ENCODE measurements at places on chromosomes 13 and 19.

- no peak for DNase-seq
Observed at GRCh38 chr13:35285677-35286076, 190.8 kb downstream of the MAB21L1 start.

DNA sequence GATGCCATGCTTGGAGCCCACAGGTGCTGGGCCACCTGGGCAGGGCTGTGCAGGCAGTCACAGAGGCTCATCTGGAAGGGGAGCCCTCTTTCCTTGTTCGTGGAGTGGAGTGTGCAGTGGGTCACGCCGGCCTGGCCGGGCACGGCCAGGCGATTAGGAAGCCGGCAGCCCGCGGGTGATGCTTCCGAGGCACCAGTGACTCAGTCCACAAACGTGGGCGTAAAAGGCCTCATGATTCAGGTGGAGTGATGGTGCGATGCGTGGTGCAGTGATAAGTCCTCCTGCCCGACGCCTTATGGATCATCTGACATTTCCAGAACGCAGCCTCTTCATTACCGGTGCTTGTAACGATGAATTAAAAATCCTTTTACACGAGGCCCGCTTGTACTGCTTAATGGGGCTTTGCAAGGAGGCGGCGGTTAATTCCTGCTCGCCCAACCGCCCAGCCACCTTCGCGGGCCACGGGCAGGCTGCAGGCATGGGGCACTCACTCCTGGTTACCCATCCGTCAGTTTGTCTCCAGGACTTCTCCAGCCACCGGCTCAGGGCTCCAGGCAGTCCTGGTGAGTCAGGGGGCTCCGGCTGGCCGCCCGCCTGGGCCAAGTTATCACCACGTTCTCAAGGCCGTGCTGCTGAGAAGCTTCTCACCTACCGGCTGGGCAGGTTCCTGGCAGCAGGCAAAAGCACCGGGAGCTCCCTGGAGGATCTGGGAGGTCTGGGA, 172.4 kb downstream of the KDM4B start:
- no peak for DNase-seq

DNA sequence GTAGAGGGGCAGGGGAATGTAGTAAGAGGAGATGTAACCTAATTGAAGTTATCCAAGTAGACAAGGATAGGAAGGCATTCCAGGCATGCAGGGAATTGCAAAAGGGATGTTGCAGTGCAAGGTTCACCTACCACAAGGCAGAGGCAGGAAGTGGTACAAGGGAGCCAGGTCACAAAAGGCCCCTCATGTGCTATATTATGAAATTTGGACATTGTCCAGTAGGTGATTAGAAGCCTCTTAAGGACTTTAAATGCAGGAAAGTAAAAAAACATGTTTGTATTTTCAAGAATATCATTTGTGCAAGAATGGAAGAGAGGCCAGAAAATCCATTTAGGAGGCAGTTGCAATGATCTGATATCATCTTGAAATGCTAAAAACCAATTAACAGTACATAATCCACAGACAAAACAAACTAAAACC, 111.4 kb downstream of the FRY start:
- no peak for DNase-seq

- no peak for DNase-seq
Observed at GRCh38 chr13:70034286-70034685, 73.3 kb upstream of the ATXN8OS start.

- DNase-seq: no peak
Observed at GRCh38 chr19:5958074-5958850, 19.7 kb downstream of the RANBP3 start.

DNA sequence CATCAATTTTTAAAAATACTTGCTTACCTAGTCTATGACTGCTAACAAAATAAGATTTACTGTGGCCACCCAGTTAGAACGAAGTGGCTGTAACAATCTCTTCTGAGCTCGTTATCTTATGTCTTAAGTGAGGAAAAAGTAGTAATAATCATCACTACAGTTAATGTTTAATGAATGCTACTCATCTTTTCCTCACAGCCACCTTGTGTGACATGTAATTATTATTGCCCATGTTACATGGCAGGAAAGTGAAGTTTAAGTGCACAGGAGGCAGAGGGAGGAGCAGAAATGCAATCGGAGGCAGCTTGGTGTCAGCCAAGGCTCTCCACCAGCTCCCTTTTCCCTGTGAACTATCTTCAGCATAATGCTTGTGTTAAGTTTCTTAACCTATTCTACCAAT, 260.3 kb downstream of the B3GLCT start:
- DNase-seq: no peak

DNA sequence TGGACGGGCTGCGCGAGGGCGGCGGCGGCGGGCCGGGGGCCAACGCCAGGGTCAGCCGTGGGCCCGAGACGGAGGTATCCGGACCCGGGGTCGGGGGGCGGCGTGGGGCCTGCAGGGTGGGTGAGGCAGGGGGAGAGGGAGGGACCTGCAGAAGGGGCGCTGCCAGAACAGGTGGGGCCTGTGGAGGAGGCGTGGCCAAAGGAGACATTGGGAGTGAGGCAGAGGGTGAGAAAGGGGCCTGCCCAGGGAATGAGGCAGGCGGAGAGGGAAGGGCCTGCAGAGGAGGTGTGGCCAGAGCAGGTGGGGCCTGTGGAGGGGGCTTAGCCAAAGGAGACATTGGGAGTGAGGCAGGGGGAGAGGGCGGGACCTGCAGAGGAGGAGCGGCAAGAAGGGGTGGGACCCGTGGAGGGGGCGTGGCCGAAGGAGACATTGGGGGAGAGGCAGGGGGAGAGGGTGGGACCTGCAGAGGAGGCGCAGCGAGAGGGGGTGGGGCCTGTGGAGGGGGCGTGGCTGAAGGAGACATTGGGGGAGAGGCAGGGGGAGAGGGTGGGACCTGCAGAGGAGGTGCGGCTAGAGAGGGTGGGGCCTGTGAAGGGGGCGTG, 4.2 kb downstream of the PRR36 start:
- DNase-seq: no peak

- no peak for DNase-seq
Observed at GRCh38 chr19:31316201-31316951, 32.9 kb downstream of the TSHZ3 start.

DNA sequence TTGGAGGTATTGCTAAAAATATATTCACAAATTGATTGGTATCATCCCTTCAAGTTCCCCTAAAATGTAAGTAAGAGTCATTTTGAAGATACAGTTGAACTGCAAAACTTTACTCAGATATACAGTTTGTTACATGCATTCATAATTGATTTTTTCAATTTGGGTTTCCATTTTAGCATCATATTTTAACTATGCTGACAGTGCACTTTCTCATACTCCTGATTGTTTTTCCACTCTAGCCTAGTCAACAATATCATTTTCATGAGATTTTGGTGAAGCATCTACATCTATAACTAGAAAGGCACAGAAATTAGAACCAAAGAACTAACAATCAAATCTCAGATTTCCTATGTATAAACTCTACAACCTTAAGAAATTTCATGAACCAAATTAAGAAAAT, 2850.4 kb upstream of the PCDH20 start:
- DNase-seq: no peak

DNA sequence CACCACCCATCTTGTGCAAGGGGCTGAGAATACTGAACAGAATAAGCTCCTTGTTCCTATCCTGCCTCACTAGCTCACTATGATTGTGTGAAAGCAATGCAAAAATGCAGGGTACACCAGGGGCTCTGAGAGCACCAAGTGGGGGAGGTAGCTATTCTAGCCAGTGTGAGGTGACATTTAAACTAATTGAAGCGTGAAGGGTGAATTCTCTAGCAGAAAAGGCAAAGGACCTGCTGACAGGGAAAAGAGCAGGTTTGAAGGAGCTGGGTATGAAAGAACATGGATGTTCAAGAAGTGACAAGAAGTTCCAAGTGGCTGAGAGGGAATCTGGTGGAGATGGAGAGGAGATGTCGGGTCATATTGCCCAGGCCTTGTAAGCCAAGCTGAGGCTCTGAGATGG, 64.2 kb downstream of the SIAH3 start:
- no peak for DNase-seq

DNA sequence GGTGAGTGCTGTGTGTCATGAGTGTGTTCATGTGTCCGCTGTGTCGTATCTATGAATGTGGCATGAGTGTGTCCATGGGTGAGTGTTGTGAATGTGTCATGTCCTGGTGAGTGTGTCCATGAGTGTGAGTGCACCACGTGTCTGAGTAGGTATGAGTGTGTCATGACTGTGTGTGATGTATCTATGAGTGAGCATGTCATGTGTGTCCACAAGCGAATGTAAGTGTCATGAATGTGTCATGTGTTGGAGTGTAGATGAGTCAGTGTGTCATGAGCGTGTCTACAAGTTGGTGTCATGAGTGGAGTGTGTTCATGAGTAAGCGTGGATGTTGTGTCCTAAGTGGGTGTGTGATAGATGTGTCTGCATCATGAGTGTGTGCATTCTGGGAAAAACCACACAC, 129.4 kb downstream of the TUBA3C start:
- DNase-seq: no peak

GRCh38 chr13:100532090-100532766, 56.4 kb downstream of the GGACT start:
- no peak for DNase-seq
